ENCODE measurements at places on chromosomes 5 and 9.

- no peak for DNase-seq
Observed at GRCh38 chr9:105403552-105404248, 44.1 kb upstream of the FSD1L start.

- no peak for DNase-seq
Observed at GRCh38 chr5:110909950-110910349, 161.6 kb upstream of the TSLP start.

GRCh38 chr5:68348447-68349222 lies 133.1 kb downstream of the PIK3R1 start:
- DNase-seq: no peak

DNA sequence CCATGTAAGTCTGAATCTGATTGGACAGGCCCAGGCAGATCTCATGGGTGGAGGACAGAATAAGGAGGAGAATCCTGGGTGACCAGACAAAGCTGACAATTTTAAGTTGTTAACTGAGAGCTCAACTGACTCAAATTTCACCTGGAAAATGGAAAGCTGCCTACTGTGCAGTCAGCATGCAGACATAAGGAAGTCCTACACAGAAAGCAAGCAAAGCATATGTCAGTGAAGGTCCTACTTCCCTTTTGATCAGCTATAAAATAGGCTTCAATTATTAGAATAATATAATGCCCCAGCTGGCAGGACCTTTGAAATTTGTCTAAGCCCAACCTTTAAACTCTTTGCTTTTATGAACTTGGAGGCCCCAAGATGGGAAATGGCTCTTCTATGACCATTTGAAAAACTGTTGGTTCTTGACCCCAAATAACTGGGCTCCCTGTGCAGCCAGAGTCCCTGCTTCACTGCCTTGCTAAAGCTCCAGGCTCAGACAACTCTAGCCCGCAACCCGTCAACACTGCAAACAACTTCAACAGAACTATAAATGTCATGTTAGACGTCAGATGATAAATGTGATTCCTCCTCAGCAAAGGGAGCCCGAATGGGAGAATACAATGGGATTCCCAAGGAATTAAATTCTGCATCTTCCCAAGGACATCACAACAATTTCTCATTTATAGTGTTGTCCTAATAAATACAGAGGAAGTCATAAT lies 118.9 kb upstream of the ADRA1B start:
- no peak for DNase-seq

DNA sequence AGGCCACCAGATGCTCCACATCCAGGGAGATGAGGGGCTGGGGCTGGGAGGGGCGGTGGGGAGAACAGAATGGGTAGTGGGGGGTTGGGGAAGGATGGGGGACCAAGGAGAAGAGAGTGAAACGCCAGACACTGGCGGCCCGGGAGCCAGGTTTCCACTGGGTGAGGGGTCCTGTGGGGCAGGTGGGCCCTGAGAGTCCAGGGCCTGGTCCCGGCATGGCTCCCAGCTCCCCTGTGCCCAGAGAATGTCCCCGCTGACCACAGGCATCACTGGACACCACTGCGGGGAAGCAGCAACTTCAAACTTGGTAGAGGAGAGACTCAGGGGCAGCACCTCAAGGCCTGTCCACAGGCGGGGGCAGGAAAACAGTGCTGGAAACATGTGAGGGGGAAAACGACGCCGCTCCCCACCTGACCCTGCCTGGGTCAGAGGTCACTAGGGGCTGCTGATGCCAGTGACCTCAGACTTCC lies 13.2 kb downstream of the NINJ1 start:
- DNase-seq: no peak

DNA sequence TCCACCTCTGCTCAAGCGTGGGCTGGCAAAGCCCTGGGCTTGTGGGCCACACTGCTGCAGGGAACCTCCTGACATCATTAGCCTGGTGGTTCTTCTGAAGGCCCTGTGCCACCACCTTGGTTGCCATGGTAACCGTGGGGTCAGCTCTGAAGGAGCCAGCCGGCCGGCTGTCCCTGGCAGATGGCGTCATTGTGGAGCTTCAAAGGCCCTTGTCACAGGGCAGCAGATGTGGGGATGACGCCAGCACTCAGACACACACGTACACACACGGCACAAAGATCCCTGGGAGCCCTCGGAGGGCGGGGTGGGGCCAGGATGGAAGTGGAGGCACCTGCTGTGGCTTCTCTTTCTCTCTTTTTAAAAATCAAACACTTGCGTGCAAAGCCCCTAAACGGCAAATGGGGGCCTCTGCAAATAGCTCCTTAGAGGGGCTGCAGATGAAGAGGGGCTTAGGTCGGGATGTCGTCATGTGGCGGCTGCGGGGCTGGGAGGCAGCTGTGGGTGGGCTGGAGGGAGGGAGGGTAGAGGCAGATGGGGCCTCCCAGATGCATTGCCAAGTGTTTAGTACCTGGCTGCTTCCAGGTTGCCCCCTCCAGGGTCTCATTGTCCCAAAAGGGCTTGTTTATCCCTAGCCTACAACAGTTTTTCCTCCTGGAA lies 19.5 kb upstream of the RPL26L1 start:
- DNase-seq: no peak

DNA sequence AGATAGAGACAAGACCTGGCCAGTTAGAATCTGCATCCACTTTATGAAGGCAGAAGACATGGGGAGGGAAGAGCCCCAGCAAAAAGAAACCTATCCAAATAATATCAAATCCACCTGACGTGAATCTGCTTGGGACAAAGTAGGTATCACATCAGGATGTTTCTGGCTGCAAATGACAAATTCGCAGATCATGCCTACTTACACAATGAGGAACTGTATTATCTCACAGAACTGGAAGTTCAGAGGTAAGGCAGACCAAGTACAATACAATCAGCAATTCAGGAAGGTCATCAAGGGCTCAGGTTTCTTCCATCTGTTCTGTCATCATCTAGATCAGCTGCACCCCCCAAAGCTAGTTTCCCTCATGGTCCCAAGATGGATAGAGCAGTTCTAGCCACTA lies 13.2 kb upstream of the NR4A3 start:
- DNase-seq: no peak

DNA sequence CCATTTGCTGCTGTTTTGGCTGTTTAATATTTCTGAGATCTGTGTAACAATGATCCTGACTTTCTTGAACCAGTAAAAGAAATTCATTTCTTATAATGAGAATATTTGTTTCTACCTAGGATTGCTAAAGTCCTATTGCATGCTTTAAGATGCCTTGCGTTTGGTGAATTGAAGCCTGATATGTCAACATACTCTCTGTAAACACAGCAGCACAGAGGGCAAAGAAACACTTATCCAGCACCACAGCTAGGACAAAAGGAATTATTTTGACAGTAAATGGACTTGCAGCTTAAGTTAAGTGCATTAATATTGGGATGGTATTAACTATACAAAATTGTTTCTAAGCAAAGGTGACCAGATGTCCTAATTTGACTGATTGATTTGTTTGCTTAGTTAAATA lies 2031.2 kb upstream of the CDH6 start:
- DNase-seq: no peak

DNA sequence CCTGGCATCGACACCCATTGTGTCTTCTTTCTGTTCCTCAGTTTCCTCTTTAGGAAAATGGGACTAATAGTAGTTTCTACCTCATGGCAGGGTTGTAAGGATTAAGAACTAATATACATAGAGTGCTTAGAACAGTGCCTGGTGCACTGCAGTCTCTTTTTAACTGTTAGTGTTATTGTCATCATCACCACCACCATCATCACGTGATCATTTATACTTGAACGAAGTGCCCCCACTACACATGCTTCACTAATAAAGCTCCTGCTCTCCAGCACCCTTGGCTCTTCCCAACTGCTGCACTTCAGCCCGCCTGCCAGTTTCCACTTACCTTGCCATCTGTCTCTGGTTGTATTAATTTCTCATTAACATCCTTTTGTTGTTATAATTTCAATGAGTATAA lies 35.8 kb upstream of the MAST4 start:
- no peak for DNase-seq

DNA sequence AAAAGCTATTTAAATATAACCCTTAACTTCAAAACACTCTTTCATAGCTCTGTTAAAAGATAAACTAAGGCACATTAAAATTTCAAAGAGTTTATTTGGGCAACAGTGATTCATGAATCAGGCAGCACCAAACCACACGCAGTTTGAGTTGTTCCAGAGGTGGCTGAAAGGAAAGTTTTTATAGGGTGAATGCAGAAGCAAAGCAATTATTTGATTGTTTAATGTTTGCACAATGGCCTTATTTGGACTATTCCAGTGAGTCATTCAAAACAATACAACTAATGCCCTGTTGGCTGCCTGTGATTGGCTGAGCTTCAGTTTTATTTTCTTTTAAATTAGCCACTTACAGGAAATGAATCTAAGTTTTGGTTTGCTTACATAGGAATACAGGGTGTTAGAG lies 125.3 kb downstream of the CEP120 start:
- no peak for DNase-seq

GRCh38 chr9:138045541-138046490 lies 168.2 kb downstream of the CACNA1B start:
- DNase-seq: no peak

- peak; percentile 78 for DNase-seq
Observed at GRCh38 chr9:75085640-75086039, 2.3 kb downstream of the NMRK1 start.

GRCh38 chr5:175288048-175288621 lies 155.8 kb downstream of the DRD1 start:
- no peak for DNase-seq

- DNase-seq: no peak
Observed at GRCh38 chr9:133489253-133490190, 10.6 kb upstream of the SLC2A6 start.

GRCh38 chr5:27962198-27962597 lies 923.8 kb upstream of the CDH9 start:
- no peak for DNase-seq

GRCh38 chr9:14136646-14137370 lies 177.1 kb downstream of the NFIB start:
- DNase-seq: no peak

DNA sequence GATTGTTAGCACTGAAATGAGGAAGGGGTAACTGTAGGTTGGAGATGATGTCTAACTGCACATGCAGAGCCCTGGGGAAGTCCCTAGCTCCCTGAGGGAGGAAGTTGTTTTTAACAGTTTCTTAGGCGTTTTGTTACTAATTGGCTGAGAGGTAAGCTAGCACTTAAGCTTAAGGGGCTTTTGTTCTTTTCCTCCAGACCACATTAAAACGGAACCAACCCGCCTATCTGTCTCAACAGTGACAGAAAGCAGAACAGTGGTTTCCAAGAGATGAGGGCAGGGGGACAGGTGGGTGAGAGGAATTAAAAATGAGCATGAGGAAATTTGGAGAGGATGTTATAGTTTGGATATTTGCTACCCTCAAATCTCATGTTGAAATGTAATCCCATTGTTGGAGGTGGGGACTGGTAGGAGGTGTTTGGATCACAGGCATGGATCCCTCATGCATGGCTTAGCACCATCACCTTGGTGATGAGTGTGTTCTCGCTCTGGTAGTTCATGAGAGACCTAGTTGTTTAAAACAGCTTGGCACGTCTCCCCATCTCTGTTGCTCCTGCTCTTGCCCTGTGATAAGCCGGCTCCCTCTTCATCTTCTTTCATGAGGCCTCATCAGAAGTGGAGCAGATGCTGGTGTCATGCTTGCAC lies 38.9 kb downstream of the LYRM7 start:
- DNase-seq: no peak

Data from urinary bladder (tissue), 4 donors.